Bronchial smooth muscle cell (primary cell): ENCODE measurements at places on chromosomes 2 and 18. TPM values are rescaled to one million over a fixed set of nuclear protein-coding genes. Genes with fewer than 3 reads are reported as not detected.

LOXL3 gene
- total RNA-seq, result 23.6 and 30.0 TPM in 2 replicates

ANKRD39 gene
- 4.3 and 7.4 TPM in 2 replicates for total RNA-seq

ZNF385B gene
- total RNA-seq, result under 0.01 TPM in 1 of 2 replicates, not detected in the other

C1QL2 gene
- not detected in 2 replicates for total RNA-seq

OSBPL1A gene
- total RNA-seq, result 47.9 and 59.4 TPM in 2 replicates

IL36RN gene
- total RNA-seq, result not detected in 2 replicates

XDH gene
- 0.16 and 0.17 TPM in 2 replicates for total RNA-seq

REG1B gene
- total RNA-seq, result not detected in 2 replicates

NT5C1B gene
- total RNA-seq, result not detected in 2 replicates

NPAS2 gene
- 1.7 and 2.7 TPM in 2 replicates for total RNA-seq

AFG3L2 gene
- 32.7 and 40.4 TPM in 2 replicates for total RNA-seq

CFAP53 gene
- total RNA-seq, result 0.47 and 0.77 TPM in 2 replicates

AOX1 gene
- total RNA-seq, result 8.9 and 19.4 TPM in 2 replicates

HADHA gene
- 151 and 152 TPM in 2 replicates for total RNA-seq

TSPYL6 gene
- not detected in 2 replicates for total RNA-seq

TNS1 gene
- total RNA-seq, result 68.1 and 88.8 TPM in 2 replicates

DNER gene
- 0.60 and 2.8 TPM in 2 replicates for total RNA-seq

GKN2 gene
- not detected in 2 replicates for total RNA-seq

PLB1 gene
- 2.5 and 3.9 TPM in 2 replicates for total RNA-seq

RAB6D gene
- total RNA-seq, result under 0.01 TPM in 2 replicates

UGT1A5 gene
- not detected in 2 replicates for total RNA-seq

ALKAL2 gene
- total RNA-seq, result not detected in 2 replicates

TOGARAM2 gene
- total RNA-seq, result 0.09 and 0.47 TPM in 2 replicates

POTEC gene
- not detected in 2 replicates for total RNA-seq

ADCYAP1 gene
- not detected in 2 replicates for total RNA-seq

TMEM37 gene
- 0.32 and 0.60 TPM in 2 replicates for total RNA-seq

FOXI3 gene
- not detected in 2 replicates for total RNA-seq

ST8SIA3 gene
- under 0.01 TPM in 1 of 2 replicates, not detected in the other for total RNA-seq

CDCA7 gene
- 0.95 and 2.3 TPM in 2 replicates for total RNA-seq

RFTN2 gene
- 3.6 and 15.1 TPM in 2 replicates for total RNA-seq

LHCGR gene
- not detected in 2 replicates for total RNA-seq

IL1RL2 gene
- 1.9 and 2.2 TPM in 2 replicates for total RNA-seq

DSG1 gene
- not detected in 2 replicates for total RNA-seq

NFU1 gene
- 55.0 and 59.3 TPM in 2 replicates for total RNA-seq

ADAM17 gene
- 47.3 and 90.2 TPM in 2 replicates for total RNA-seq

CERKL gene
- 0.09 TPM in 1 of 2 replicates, not detected in the other for total RNA-seq

ATP8B1 gene
- 10.6 and 15.5 TPM in 2 replicates for total RNA-seq

LYG2 gene
- not detected in 2 replicates for total RNA-seq

FER1L5 gene
- total RNA-seq, result 1.1 and 1.4 TPM in 2 replicates

TRIM54 gene
- 0.09 TPM in 1 of 2 replicates, not detected in the other for total RNA-seq

CRYGC gene
- not detected in 2 replicates for total RNA-seq

RESP18 gene
- total RNA-seq, result not detected in 2 replicates

EML6 gene
- 0.17 and 0.63 TPM in 2 replicates for total RNA-seq

DES gene
- total RNA-seq, result 2.4 and 2.7 TPM in 2 replicates

TXNDC2 gene
- 0.16 TPM in 1 of 2 replicates, not detected in the other for total RNA-seq
